ENCODE measurements at places on chromosomes 5 and 9. TPM values are rescaled to one million over a fixed set of nuclear protein-coding genes. Genes with fewer than 3 reads are reported as not detected.

DNA sequence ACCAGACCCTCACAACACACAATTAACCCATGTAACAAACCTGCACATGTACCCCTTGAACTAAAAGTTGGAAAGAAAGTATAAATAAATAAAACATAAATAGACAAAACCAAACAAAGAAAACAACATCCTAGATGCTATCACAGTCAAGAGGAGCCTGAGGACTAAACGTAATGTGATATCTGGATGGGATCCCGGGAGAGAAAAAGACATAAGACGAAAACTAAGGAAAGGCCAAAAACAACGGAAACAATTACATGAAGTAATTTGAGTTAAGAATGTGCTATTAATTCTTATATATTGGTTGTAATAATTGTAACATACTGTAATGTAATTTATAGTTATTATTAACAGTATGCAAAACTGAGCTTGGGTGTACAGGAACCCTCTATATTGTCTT lies 793.9 kb downstream of the SEMA5A start:
- DNase-seq, result no peak

GRCh38 chr5:94820488-94820887 lies 202.0 kb downstream of the SLF1 start:
- DNase-seq, result no peak

- DNase-seq, result no peak
These were observed 454.1 kb upstream of the NUDT12 start for GRCh38 chr5:104016646-104017045.

DNA sequence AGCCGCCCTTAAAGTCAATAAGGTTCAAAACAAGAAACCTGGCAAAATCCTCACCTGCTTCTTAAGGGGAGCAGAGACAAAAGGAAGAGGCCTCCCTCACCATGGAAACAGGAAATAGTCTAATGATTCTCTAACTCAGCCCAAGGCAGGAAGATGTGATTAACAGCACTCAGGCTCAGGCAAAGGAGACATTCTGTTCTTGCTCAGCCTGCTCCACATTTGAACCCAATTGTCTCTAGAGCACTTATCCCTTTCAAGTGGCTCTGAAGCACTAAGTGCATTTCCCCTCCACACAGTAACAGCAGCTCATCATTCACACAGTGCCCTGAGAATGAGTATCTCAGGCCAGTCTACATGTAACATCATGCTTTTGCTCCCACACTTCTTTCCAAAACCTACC lies 72.3 kb downstream of the NIPSNAP3B start:
- DNase-seq, result no peak

DNA sequence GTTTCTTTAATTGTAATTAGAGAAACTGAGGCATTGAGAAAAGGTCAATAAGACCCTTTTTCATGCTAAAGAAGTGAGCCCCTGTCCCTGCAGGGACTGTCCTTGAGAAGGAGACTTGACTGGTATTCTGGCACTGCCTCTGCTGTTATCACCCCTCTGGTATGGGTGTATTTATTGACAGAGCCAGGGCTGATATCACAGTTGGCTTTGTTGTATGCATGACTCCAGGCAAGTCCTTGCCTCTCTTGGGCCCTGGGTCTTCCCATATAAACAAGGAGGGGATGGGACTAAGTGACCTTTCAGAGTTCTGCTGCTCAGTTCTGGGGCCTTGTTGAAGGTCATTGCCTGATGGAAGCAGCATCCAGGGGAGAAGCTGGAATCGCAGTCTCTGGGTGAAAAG lies 71.8 kb upstream of the PPARGC1B start:
- DNase-seq, result no peak

- DNase-seq, result no peak
These were observed 444.3 kb downstream of the ENC1 start for GRCh38 chr5:74196233-74196632.

PKN3 gene
- total RNA-seq, result 6.2 TPM
